ENCODE measurements at places on chromosomes 11 and 22. TPM values are rescaled to one million over a fixed set of nuclear protein-coding genes. Genes with fewer than 3 reads are reported as not detected.

Gene EXPH5
- total RNA-seq, result 0.85 TPM

Gene OR51A7
- not detected for total RNA-seq

Gene CERK
- total RNA-seq, result 30.9 TPM

Gene GCAT
- total RNA-seq, result 11.2 TPM

Gene APOBEC3F
- total RNA-seq, result 7.7 TPM

Gene ATG16L2
- 14.6 TPM for total RNA-seq

Gene AIP
- total RNA-seq, result 87.8 TPM

Gene NFAM1
- 0.41 TPM for total RNA-seq

Gene TRPM5
- total RNA-seq, result 0.08 TPM

Gene APOL4
- total RNA-seq, result not detected

Gene CLDN25
- not detected for total RNA-seq

Gene MRGPRX3
- not detected for total RNA-seq

Gene RIC3
- total RNA-seq, result 4.2 TPM

Gene CYP2D6
- total RNA-seq, result 2.7 TPM

Gene HPX
- total RNA-seq, result 1.0 TPM

Gene CCDC88B
- 17.1 TPM for total RNA-seq

Gene TRIOBP
- total RNA-seq, result 50.5 TPM

Gene CCDC15
- 2.8 TPM for total RNA-seq

Gene OR4S2
- not detected for total RNA-seq

Gene MS4A1
- total RNA-seq, result 0.59 TPM

Gene ZNRF3
- total RNA-seq, result 7.3 TPM

Gene MIAT
- total RNA-seq, result 0.33 TPM

Gene CCND1
- 259 TPM for total RNA-seq

Gene CPT1B
- total RNA-seq, result 18.4 TPM

Gene PGGHG
- total RNA-seq, result 115 TPM

Gene MIEF1
- total RNA-seq, result 29.9 TPM

Gene GALNT18
- total RNA-seq, result 8.6 TPM

Gene CRYBB3
- total RNA-seq, result 0.67 TPM

Gene OR51E2
- total RNA-seq, result not detected

Gene VPS51
- total RNA-seq, result 101 TPM

Gene ADAMTS15
- 39.9 TPM for total RNA-seq

Gene TMPRSS5
- 0.85 TPM for total RNA-seq

Gene KDELR3
- total RNA-seq, result 11.6 TPM

Gene C1QTNF5
- not detected for total RNA-seq

Gene ANGPTL5
- total RNA-seq, result not detected

Gene ABTB2
- 22.7 TPM for total RNA-seq

Gene MYEOV
- 69.8 TPM for total RNA-seq

Gene GTSE1
- 36.2 TPM for total RNA-seq

Gene FGF19
- not detected for total RNA-seq

Gene SEPTIN5
- total RNA-seq, result 17.2 TPM

Gene LTBP3
- 133 TPM for total RNA-seq

Measured in Panc1 (cell line).